ENCODE measurements at places on chromosomes 3 and 15. TPM values are rescaled to one million over a fixed set of nuclear protein-coding genes. Genes with fewer than 3 reads are reported as not detected.

The CKMT1B gene
- not detected for total RNA-seq

DNA sequence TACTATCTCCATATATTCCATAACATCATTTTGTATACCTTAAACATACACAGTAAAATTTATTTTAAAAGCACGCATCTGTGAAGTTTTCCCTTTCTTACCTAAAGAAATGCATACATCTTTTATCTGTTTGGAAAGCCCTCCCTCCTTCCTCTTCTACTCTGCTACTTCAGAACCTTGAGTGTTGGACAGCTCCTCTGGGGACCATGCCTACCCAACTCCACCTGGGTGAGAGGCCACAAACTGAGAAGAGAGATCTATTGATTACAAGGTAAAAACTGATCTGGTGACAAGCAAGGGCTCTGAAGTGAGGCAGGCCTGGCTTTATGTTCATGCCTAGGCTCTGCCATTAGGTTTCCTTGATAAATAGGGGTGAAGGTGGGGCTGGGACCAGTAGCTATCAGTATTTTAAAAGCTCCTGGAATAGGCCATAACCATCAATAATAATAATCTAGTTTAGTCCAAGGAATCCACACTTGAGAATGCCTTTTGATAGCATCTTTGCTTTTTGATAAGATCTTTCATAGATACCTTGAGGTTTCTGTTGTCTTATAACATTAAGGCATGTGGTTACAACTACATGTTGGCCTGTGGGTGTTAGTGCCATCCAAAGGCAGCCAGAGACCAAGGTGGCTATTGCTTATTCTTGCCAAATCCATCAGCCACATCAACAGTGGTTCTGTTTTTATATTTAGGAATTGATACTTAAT, 148.8 kb downstream of the KCNMB2 start:
- no peak overlapping the region for H3K27ac ChIP-seq
- no peak for DNase-seq
- no peaks in the 10 kb centered on the region for H3K36me3 ChIP-seq

The ACP3 gene
- total RNA-seq, result not detected

The SLC15A2 gene
- total RNA-seq, result 2.0 TPM

GRCh38 chr3:45214061-45214680, 11.9 kb downstream of the TMEM158 start:
- H3K27me3 ChIP-seq, result peaks cover 5% of the 10 kb centered on the region
- no peak for DNase-seq
- no peak overlapping the region for H3K27ac ChIP-seq
- no peak overlapping the region for H3K4me3 ChIP-seq
- H3K36me3 ChIP-seq, result no peaks in the 10 kb centered on the region

- H3K36me3 ChIP-seq, result peaks cover 82% of the 10 kb centered on the region
- no peaks in the 10 kb centered on the region for H3K4me1 ChIP-seq
- no peak for DNase-seq
- no peak overlapping the region for H3K4me3 ChIP-seq
- no peaks in the 10 kb centered on the region for H3K27me3 ChIP-seq
Measured at GRCh38 chr3:14156843-14157561, 21.4 kb downstream of the XPC start.

- H3K36me3 ChIP-seq, result no peaks in the 10 kb centered on the region
- no peaks in the 10 kb centered on the region for H3K27me3 ChIP-seq
- H3K4me3 ChIP-seq, result no peak overlapping the region
- no peak for DNase-seq
Measured at GRCh38 chr15:75456710-75457109, 5.2 kb upstream of the SIN3A start.

- H3K27ac ChIP-seq, result no peak overlapping the region
- no peaks in the 10 kb centered on the region for H3K36me3 ChIP-seq
- no peak for DNase-seq
- H3K27me3 ChIP-seq, result no peaks in the 10 kb centered on the region
- no peak overlapping the region for H3K4me3 ChIP-seq
- no peaks in the 10 kb centered on the region for H3K4me1 ChIP-seq
Measured at GRCh38 chr3:24616110-24616829, 121.6 kb upstream of the THRB start.

Data from CD4-positive, alpha-beta memory T cell (primary cell).